ENCODE measurements at places on chromosomes 5 and 9.

- no peak for DNase-seq
Observed at GRCh38 chr9:38249587-38250210, 142.8 kb upstream of the ALDH1B1 start.

DNA sequence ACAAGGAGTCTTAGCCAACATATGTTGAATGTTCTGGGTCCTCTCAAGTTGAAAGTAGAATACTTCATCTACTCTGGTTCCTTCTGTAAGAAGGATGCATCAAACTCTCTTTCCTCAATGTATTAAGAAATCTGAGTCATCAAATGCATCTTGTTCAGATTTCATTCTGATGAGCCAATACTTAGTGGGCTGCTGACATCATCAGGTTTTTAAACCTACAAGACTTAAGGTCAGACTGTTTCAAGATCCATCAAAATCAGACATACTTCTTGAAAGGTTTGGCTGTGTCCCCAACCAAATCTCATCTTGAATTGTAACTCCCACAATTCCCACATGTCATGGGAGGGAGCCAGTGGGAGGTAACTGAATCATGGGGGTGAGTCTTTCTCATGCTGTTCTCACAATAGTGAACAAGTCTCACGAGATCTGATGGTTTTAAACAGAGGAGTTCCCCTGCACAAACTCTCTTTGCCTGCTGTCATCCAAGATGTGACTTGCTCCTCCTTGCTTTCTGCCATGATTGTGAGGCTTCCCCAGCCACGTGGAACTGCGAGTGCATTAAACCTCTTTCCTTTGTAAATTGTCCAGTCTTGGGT, 168.8 kb downstream of the RAPGEF6 start:
- peak; percentile 30 for DNase-seq

GRCh38 chr5:178279723-178280438, 47.3 kb upstream of the PHYKPL start:
- DNase-seq = peak; percentile 82

GRCh38 chr9:137545123-137545522, 5.1 kb downstream of the PNPLA7 start:
- no peak for DNase-seq

DNA sequence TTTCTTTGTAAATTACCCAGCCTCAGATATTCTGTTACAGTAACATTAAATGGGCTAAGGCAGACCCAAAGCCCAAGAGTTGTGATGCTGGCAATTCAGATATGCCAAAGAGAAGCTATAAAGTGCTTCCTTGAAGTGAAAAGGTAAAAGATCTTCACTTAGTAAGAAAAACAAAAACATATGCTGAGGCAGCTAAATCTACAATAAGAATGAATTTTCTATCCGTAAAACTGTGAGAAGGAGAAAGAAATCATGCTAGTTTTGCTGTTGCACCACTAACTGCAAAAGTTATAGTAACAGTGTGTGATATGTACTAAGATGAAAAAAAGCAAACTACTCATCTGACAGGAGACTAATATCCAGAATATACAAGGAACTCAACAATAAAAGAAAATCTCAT, 39.9 kb downstream of the FAM114A2 start:
- no peak for DNase-seq

- DNase-seq = peak; percentile 27
Observed at GRCh38 chr9:87834357-87834756, 48.3 kb upstream of the SPATA31E1 start.

Measured in activated CD4-positive, alpha-beta T cell treated with anti-CD3 and anti-CD28 coated beads for 36 hours (primary cell).